Foreskin keratinocyte (primary cell): ENCODE measurements at places on chromosomes 3 and 15. TPM values are rescaled to one million over a fixed set of nuclear protein-coding genes. Genes with fewer than 3 reads are reported as not detected.

The SLC2A2 gene
- total RNA-seq: not detected in 2 replicates

The TMCO5A gene
- total RNA-seq: not detected in 2 replicates

The CLRN1 gene
- not detected in 2 replicates for total RNA-seq

The ALPK3 gene
- total RNA-seq: 0.11 and 0.34 TPM in 2 replicates

The FAM107A gene
- not detected in 2 replicates for total RNA-seq

- no peak for DNase-seq
Measured at GRCh38 chr3:25289663-25290062, 138.4 kb upstream of the RARB start.

DNA sequence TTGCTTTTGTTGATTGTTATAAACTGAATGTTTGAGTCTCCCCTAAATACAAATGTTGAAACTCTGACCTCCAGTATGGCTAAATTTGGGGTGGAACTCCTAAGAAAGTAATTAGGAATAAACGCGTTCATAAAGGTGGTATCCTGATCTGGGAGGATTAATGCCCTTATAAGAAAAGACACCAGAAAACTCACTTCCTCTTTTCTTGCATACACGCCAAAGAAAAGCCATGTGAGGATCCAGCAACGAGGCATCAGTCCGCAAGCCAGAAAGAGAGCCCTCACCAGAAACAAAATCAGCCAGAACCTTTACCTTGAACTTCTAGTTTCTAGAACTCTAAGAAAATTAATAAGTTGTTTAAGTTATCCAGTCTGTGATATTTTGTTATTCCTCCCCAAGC, 37.4 kb upstream of the AZI2 start:
- no peak for DNase-seq

- DNase-seq: peak; percentile 45
Measured at GRCh38 chr15:83446904-83447709, at the start of gene SH3GL3. Gene SH3GL3 (plus strand): TSS chr15:83447341. CDS start chr15:83447534, 193 bp downstream.

- peak; percentile 45 for DNase-seq
Measured at GRCh38 chr15:74988007-74988800, 7.2 kb upstream of the SCAMP5 start.

DNA sequence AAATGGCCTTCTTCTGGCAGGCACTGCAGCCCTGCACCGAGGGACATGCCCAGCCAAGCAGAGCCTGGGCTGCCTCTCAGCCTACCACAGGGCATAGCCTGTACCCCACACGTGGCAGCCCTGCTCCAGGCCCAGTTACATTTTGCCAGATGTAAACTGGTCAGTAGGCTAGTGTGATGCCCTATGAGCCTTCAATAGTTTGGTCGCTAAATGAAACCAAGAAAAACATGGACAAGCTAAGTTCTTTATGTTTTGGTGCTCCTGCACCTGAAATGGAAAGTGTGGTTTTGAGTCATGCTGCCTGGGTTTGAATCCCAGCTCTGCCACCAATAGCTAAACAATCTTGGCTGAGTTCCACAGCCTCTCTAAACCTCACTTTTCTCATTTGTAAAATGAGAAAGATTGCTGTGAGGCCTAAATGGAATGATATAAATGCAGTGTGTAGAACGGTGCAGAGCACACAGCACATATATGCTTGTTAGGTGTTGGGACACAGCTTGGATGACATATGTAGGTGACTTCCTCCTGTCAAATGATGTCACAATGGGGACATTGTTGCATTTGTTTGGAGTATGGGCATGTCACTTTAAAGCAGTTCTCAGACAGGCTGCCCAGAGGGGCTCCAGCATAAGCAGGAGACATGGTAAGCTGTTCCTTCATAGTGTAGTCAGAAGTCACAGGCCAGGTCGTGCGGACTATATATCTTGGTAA, 57.4 kb downstream of the ZBTB38 start:
- no peak for DNase-seq

- no peak for DNase-seq
Measured at GRCh38 chr3:153760948-153761347, 360.2 kb upstream of the ARHGEF26 start.

DNA sequence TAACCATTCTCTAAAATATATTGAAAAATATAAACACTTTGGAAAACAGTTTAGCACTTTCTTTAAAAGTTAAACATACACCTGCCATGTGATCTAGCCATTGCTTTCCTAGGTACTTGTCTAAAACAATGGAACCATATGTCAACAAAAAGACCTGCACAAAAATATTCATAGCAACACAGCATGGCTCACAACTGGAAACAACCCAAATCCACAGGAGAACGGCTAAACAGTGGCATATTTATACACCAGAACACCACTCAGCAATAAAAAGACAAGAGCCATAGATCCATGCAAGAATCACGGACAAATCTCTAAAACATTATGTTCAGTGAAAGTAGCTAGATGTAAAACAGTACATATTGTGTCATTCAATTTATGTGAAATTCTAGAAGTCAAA, 221.3 kb upstream of the UBE2E2 start:
- no peak for DNase-seq

DNA sequence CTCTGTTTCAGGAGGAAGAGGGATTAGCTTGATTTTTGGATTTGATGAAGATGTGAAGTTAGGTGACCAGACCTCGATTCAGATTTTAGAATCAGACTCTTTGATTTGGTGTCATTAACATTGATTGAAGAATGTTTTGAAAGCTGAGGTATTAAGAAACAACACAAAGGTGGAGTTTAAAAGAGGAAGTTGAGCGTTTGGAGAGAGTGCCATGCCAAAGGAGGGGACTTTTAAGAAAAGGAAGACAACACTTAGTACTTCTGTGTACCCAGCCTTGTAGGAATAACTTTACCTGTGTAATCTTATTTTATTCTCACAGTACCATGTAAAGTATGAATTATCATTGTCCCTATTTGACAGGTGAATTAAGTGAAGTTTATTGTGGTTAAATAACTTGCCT, 34.4 kb downstream of the PPARG start:
- no peak for DNase-seq

GRCh38 chr3:174812172-174812862, 46.8 kb upstream of the NAALADL2 start:
- DNase-seq: peak; percentile 44

GRCh38 chr3:119981386-119981785, 112.9 kb downstream of the GSK3B start:
- DNase-seq: no peak

GRCh38 chr3:133865136-133865855, 30.4 kb downstream of the RAB6B start:
- no peak for DNase-seq

DNA sequence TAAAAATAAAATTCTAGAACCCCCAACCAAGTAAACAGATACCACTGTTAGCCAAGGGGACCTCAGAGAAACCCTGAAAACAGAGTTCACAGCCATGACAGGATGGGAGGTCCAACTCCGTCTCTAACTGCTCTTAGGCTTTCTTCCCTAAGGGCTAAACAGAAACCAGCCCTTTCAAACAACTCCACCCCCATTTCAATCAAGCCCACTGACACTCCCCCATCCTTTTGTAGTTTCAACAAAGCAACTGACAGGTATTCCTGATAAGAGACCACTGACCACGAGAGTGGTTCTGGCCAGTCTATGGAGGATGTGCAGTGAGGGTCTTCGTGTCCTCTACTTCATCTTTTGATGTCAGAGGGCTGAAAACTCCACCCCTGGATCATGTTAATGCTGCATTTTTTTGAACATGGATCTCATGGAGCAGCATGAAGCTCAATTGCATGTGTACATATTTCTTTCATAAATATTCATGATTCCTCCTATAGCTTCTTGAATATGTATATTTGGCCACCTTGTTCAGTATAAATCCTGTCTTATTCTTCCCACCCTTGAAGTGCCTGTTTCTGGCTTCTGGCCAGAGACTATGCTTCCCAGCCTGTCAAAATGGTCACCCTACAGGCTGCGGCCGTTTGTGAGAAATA, 222.6 kb downstream of the OSBPL10 start:
- no peak for DNase-seq

- DNase-seq: no peak
Measured at GRCh38 chr3:117165601-117166051, 456.0 kb downstream of the TUSC7 start.
